ENCODE measurements at places on chromosomes 1 and 21.

DNA sequence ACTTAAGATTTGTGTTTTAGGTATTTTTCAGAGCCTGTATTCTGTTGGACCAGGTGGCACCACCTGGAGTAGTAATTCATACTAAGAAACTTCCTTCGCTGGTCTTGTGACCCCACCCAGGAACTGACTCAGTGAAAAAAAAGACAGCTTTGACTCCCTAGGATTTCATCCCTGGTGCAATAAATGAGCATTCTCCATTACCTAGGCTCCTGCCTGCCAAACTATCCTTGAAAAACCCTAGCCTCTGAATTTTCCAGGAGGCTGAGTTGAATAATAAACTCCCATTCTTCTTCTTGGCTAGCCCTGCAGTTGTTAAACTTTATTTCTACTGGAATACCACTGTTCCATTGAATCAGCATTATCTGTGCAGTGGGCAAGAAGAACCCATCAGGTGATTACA is 10.6 kb upstream of the RGS18 start:
- no peak for DNase-seq

DNA sequence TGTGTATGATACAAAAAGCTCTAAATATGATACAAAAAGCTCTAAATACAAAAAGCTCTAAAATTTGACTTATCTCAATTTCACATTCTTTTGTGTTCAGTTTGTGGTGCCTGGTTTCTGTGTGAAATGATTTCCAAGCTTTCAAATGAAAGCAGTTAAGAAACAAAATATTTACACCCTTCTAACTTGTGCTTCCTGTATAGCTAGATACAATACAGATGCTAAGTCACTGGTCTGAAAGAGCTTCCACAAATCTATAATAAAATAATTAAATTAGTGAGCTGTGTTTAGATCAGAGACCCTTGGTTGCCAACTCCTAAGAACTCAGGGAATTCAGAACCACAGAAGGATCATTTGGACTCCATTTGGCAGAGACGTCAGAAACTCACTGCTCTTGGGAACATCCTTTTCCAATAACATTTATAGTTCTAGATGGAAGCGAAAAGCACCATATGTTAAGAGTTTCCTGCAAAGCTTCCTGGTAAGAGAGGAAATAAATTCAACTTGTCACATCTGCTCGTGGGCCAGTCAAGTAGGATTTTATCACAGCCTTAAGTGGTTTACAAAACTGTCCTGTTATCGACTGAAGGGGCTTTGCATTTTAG is 1079.1 kb downstream of the ADGRL2 start:
- no peak for DNase-seq

GRCh38 chr1:19397217-19397945 is 85.3 kb downstream of the SLC66A1 start:
- no peak for DNase-seq

DNA sequence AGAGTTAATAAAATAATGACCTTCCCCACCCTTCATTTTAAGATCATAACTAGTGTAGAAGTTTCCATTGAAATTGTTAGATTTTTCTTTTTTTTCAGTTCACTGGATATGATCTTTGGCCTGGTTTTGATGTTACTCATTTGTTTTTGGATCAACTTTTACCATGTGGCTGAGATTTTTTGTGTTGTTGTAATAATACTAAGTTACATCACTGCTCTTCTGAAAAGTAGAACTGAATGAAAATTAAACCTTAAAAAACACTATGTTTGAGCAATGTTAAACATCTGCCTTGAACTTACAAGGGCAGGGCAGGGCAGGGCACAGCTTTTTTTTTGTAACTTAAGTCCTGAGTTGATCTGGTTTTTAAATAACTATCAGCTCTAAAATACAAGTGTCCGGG is 204.8 kb upstream of the ADAMTS5 start:
- DNase-seq = peak; percentile 51

DNA sequence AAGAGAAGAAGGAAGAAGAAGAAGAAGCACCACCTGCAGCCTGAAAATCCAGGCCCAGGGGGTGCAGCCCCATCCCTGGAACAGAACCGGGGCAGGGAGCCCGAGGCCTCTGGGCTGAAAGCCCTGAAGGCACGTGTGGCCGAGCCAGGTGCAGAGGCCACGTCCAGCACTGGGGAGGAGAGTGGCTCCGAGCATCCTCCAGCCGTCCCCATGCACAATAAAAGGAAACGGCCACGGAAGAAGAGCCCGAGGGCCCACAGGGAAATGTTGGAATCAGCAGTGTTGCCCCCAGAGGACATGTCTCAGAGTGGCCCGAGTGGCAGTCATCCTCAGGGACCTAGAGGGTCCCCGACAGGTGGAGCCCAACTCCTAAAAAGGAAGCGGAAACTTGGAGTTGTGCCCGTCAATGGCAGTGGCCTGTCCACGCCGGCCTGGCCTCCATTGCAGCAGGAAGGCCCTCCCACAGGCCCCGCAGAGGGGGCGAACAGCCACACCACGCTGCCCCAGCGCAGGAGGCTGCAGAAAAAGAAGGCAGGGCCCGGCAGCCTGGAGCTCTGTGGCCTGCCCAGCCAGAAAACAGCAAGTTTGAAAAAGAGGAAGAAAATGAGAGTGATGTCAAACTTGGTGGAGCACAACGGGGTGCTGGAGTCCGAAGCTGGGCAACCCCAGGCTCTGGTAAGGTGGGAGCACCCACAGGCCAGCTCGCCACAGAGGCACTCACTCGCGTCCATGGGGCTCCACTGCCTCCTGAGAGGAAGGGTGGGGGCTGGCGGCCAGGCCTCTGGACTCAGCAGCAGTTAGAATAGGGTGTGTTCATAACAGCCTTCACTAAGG is 28.4 kb downstream of the RRP1B start:
- DNase-seq = no peak

- DNase-seq = no peak
Measured at GRCh38 chr1:62637392-62638105, 40.2 kb downstream of the ANGPTL3 start.

DNA sequence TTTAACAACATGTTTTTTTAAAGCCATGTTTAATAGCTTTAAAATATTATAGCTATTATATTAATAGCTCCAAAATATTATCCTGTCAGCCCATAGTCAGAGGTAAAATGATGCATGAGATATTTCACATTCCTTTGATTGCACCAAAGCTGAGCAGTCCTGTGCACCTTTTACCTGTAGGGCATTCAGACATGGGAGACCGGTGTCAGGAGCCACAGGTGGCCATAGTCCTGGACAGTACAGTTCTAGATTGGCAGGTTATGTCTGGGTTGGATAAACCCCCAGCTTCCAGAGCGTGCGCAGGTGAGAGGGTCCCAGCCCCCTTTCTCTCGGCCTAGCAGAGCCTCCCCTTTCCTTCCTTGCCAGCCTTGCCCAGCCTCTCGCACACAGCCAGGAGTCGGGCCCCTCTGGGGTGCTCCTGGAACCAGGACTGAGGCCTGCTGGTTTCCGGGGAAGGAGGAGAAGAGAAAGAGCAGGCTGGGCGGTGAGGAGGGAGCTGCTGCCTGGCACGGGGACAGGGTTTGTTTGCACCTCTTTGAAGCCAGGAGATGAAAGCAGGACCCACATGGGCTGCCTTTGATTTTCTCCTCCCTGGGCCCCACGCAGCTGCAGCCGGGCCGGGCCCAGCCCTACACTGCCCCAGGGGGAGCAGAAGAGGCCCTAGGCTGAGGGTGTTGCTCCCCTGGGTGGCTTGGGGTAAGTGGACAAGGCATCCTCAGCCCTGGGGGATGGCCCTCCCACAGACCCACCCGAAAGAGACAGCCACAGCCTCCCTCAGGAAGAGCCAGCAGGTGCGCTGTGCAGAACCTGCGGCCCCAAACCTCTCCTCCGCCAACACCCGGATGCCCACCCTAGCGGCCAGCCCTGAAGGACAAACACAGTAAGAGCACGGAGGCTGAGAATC is 75.2 kb upstream of the TARDBP start:
- no peak for DNase-seq

- DNase-seq = no peak
Measured at GRCh38 chr1:2251786-2252185, 23.7 kb downstream of the SKI start.

DNA sequence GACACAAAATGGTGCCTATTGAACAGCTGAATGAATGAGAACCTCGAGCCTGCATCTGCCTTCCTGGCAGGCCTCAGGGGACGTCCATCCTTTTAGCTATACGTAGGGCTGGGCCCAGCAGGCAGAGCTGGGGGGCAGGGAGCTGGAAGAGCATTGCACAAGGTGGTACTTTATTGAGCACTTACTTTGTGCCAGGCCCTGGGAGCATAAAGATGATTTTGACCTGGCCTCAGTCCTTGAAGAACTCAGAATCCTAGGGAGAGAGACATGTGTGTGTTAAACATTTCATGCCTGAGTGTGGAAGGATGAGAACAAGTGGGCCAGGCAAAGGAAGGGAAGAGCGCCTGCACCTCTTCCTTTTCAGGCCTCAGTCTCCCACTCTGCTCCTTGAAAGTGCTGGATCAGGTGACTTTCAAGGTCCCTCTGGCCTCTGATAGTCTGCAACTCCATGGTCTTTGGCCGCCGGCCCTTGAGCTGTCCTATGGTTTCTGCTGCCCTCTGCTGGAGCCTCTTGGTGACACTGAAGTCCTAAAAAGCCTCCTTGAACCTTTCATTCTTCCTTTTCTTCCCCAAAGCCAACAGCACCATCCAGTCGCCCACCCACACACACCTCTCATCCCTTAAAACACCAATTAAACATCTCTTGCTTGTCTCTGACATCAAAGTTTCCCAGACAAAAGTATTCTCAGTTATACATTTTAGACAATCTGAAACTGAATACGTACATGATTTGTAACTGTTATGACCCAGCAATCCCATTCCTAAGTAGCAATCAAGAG is 3.5 kb upstream of the PEAR1 start:
- DNase-seq = no peak

DNA sequence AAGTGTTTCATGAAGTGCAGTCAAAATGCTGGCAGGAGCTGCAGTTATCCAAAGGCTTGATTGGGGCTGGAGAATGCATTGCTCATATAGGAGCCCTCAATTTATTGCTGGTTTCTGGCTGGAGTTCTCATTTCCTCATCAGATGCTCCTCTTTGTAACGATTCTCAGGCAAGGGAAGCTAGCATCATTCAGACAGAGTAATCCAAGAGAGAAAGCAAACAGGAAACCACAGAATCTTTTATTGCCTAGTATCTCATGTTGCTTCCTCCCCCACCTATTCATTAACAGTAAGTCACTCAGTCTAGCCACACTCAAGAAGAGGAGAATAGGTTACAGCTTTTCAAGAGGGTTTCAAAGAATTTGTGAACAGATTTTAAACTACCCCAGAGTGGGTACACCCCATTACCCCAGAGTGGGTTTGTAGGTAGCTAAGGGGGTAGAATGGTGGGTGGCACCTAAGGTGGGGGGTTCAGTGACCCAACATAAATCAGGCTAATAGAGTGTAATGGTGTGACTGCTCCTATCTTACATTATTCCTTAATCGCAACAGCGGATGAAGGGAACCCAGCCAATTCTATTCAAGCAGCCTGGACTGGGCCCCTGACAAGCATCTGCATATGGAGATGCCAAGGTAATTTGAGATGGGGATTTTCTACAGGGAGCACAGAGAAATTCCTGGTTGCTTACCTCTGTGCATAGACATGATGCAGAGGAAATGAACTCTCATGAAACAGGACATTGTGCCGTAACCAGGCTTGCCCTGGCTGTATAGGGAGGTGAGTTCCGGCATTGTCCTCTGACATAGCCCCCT is 67.1 kb downstream of the KCNJ15 start:
- DNase-seq = peak; percentile 99

GRCh38 chr1:175250027-175250426 is 57.5 kb upstream of the KIAA0040 start:
- no peak for DNase-seq

GRCh38 chr21:44759628-44760285 is 41.9 kb downstream of the UBE2G2 start:
- DNase-seq = no peak
